ENCODE measurements at places on chromosomes 1 and 21.

GRCh38 chr21:36859744-36860501 is 106.5 kb downstream of the HLCS start:
- peak; percentile 59 for DNase-seq

- DNase-seq, result no peak
These were observed 44.1 kb upstream of the TINAGL1 start for GRCh38 chr1:31532173-31532572.

- no peak for DNase-seq
These were observed 14.5 kb upstream of the VPS13D start for GRCh38 chr1:12215118-12215961.

DNA sequence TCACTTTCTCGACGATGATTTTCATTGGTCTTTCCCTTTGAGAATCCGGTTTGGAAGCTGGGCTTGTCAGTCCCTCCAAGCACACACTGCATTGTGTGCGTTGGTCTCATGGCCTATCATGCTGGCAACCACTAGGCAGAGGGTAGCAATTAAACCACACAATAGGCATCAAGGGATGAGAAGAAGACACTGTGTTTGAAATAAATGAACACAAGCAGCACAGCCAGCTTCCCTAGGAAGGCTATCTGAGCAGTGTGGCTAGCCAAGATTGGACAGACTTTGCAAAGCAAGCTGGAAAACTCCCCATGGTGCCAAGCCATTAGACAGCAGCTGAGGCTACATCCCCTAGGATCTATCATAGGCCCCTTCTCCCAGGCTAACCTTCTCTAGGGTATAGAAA is 288.7 kb downstream of the NUF2 start:
- DNase-seq, result no peak

GRCh38 chr1:160618763-160619274 is 28.0 kb downstream of the SLAMF1 start:
- no peak for DNase-seq

DNA sequence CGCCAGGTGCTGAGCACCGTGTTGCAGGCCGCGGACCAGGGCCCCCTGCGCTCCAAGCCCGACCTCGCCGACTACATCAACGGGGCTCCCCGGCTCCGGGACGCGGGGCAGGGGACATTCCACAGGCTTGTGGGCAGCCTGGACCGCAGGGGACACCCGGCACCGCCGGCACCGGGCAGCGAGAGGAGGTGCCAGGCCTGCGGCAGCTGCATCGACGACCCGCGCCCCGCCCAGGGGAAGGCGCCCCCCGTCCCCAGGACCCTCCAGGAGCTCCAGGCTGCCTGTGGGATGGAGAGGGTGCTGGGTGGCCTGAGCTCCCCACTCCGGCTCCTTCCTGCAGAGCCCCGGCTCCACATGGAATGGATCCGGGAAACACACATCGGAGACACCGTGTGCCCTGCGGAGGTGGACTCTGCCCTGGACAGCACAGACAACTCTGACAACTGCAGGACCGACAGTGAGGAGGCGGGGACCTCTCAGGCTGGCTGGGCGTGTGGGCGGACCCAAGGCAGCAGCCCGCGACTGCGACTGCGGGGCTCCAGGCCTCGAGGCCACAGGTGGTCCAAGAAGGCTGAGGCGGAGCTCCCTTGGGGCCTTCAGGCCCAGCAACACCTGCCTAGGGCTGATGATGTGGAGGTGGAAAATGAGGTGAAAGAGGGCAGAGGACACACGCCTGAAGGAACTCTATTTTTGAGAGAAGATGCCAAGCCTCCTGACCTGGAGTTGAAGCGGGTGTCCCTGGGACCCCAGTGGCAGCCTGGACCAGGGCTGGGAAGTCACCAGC is 22.8 kb downstream of the KIAA1614 start:
- DNase-seq, result no peak

- DNase-seq, result no peak
These were observed 1496.5 kb downstream of the PLA2G4A start for GRCh38 chr1:188325211-188325610.

GRCh38 chr1:14842361-14842760 is 243.9 kb downstream of the KAZN start:
- no peak for DNase-seq
